ENCODE measurements at places on chromosomes 4 and X.

DNA sequence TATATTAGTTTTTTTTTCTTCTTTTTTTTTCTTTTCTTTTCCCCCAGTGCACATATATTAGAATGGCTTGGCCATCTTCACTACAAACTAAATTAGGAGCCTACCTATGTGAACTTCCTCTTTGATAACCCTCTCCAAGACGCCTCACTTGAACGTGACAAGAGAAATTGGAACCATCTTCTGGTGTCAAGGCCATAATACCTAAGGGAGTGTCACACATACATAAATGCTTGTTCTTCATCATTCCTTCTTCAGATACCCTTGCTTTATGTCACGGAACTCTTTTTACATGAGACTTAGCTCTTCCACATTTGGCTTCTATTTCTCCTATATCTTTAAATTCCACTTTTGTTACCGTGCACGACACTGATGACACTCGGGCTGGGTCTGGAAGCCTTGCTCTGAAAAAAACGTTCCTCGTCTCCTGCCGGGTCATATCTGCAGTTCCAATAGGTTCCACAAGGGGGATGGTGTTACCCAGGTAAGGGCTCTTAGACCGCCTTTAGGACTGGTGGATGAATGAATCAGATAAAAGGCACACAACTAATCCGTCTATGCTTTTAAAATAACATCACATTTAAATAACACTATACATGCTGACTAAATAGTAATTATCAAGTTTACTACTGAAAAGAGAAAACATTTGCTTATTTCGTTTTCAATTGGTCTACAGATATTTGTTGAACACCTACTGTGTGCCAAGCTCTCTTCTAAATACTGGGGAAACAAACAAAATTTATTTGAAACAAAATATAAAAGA is 19.9 kb downstream of the DGAT2L6 start:
- peak; percentile 19 for DNase-seq

DNA sequence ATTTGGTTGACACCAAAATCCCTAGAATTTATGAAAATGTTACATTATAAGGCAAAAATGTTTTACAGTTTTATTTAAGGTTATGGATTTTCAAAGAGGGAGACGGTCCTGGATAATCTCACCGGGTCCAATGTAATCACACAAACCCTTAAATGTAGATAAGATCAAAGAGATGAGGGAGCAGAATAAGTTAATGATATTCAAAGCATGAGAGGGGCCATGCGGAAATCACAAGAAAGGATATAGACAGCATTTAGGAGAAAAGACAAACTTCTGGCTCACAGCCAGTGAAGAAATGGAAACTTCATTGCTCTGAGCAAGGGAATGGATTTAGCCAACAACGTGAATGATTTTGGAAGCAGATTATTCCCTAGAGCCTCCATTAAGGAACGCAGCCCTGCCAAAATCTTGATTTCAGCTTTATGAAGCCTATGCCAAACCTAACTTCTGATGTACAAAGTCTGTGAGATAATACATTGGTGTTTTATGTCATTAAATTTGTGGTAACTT is 684.4 kb upstream of the GNPDA2 start:
- no peak for DNase-seq

GRCh38 chr4:185143601-185143969 is 519 bp downstream of the SLC25A4 start:
- no peak for DNase-seq

- no peak for DNase-seq
Measured at GRCh38 chr4:8581094-8581861, 1.1 kb downstream of the GPR78 start.

DNA sequence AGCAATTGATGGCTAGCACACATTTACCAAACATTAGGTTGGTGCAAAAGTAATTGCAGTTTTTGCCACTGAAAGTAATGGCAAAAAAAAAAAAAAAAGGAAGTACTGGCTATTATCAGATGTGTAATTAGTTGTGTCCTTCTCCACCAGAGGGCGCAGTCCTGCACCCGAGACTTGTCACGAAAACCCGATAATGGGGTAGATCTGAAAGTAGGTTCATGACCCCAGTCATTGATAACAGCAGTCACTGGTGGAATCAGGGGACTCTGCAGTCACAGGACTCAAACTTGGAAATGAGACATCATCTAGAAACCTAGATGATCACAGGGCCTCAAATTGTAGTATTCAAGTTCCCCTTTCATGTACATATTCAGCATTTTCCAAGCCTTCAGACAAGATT is 13.1 kb upstream of the ACOT9 start:
- peak; percentile 16 for DNase-seq

DNA sequence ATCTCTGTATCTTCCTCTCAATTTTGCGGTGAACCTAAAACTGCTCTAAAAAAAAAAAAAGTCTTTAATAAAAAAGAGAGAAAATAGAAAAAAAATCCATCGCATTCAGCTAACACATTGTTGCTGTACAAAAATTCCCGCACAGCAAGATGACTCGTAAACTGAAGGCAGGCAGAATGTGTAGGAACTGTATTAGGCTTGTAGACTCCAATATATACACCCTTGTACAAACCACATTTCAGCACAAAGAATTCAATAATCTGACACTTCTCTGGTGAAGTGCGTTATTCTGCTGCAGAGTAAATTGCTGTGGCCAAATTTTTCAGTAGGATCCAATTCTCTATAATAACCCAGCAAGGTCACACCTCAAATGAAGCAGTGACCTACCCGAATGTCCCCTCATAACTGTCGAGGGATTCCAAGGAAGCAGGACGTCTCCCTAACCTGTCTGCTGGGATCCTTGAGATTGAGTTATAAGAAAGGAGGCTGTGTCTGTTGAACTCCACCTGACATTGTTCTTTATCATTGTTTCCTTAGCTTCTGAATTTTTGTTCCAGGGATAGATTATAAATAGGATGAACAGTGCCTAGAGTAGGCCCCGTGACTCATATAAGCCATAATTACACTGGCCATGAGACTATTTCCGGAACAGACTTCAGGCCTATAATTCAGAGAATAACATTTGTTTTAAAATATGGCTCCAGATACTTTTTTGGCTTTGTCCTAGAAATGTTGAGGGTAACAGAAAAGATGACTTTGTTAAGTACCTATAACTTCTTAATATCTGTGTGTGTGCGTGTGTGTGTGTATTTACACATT is 348.3 kb downstream of the PCDH7 start:
- DNase-seq: no peak

DNA sequence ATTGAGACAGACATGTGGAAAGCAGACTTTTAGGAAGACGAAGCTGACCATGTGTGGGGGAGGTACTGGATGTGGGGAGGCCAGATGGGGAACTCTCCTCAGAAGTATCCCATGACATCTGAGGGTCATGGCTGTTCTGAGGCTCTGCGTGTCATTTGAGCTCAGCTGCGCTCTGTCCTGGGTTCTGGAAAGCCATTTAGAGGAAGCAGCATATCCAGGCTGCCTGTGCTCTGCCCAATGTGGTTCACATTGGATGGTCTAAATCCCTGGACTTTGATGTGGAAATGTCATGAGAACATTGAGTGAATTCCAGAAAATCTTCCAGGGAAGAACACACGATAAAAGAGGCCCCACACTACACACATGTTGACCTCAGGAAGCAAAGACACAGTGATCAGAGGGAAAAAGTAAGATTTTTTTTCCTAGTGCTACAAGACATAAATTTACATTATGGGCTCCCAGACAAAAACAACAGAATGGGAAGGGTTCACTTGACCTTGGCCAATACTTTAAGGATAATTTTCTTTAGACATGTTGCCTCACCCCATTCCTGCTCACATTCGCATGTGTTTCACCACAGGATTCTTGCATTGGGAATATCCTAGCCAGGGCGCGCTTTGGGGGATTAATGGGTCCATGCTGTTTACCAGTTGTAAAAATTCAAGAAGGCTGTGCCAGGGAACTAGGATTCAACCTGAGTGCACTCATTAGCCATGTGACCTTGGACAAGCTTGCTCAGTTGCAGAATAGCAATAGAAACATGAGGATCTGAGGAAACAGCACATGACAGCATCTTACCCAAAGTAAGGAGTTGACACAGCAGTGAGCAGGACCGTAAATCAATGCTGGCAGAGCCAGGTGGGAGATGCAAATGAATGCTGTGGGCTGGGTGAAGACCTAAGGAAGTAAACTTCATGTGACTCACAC is 73.2 kb upstream of the C1QTNF7 start:
- no peak for DNase-seq

DNA sequence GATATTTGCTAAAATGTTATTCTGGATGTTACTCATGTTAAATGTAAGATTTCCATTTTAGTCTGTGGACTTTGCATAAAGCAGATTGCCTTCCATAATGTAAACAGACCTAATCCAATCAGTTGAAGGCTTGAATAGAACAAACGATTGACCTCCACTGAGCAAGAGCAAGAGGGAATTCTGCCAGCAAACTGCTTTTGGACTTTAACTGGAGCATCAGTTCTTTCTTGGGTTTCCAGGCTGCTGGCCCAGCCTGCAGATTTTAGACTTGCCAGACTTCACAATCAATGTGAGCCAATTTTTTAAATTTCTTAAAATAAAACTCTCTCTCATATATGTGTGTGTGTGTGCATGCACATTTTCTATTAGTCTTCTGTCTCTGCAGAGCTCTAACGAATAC is 1248.8 kb downstream of the ADGRL3 start:
- DNase-seq: no peak

GRCh38 chr4:83613994-83614393 is 78.1 kb downstream of the GPAT3 start:
- no peak for DNase-seq

DNA sequence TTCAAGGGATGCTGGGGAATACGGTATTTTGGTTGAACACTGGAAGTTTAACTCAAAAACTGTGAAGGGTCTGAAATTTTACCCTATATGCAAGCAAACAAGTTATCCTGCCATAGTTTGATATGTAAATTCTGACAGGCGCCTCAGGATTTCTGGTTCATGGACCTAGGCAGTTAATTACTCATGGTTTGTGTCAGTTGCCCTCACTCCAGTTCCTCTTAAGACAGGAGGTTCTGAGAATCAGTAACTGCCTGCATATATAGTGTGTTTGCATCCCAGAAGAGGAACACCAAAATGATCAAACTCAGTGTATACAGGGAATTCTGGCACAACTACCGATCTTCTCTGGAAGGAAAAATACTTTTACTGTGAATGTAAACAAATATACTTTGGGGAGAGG is 360.4 kb upstream of the NWD2 start:
- no peak for DNase-seq

- no peak for DNase-seq
Measured at GRCh38 chrX:44432641-44433040, 89.2 kb upstream of the EFHC2 start.

All from stimulated activated CD8-positive, alpha-beta memory T cell treated with anti-CD3 and anti-CD28 coated beads, Interleukin-7, amount 100 ng/mL, for 1 hour (primary cell).